ENCODE measurements at places on chromosomes 12 and 14.

DNA sequence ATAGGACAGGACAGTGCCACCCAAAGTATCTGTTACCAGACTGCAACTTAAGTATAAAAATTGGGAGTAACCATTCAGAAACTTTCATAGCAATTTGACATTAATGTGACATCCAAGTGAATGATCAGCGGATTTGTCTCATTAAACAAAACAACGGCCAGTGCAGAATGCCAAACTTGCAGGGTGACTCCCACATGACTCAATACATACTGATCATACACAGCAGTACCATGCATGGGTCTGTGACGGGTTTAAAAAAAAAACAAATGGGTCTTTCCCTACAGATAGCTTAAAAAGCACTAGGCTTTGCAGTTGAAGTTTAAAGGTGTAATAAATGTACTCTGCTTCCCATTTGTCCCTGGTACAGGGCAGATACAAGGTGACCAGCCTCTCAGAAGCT, 116.6 kb downstream of the SLC35F4 start:
- DNase-seq, result no peak

GRCh38 chr12:106712768-106713167, 61.7 kb upstream of the RIC8B start:
- DNase-seq, result no peak

GRCh38 chr12:100908501-100908900, 113.9 kb downstream of the ANO4 start:
- no peak for DNase-seq

DNA sequence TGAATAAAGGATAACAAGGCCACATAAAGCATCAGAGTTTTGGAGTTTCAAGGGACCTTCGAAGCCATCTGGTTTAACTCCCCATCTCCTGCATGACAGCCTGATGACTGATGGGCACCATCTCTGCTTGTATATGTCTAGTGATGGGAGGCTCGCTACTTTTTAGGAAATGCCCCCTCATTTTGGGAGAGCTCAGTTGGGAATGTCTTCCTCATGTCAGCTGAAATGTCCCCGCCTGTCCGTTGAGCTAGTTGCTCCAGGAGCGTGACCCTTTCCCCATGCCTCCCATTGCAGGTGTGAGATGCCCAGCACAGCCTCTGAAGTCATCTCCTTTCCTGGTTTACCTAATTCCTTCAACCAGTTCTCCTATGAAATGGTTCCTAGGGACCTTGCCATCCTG, 69.6 kb upstream of the CAPRIN2 start:
- DNase-seq, result no peak

- no peak for DNase-seq
These were observed 49.2 kb upstream of the CHPT1 start for GRCh38 chr12:101648195-101648594.

- no peak for DNase-seq
These were observed 17.7 kb upstream of the GSC start for GRCh38 chr14:94787655-94788054.

DNA sequence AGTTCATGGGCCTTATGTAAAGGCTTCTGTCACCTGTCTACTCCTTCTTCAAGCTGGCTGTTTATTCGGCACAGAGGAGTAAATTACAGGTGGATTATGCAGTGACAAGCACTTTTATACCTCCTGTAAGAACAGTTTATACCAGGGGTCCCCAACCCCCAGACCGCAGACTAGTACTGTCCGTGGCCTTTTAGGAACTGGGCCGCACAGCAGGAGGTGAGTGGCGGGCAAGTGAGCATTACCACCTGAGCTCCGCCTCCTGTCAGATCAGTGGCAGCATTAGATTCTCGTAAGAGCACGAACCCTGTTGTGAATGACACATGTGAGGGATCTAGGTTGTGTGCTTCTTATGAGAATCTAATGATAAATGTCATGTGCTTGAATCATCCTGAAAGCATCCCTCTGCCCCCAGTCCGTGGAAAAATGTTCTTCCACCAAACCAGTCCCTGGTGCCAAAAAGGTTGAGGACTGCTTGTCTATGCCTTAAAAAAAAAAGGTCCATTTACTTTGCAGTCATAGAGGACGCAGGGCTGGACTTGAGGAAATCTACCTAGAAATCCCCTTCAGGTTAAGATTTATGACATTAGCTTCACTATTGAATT, 78.8 kb downstream of the ETV6 start:
- DNase-seq, result no peak

GRCh38 chr12:52969828-52970569, 21.1 kb downstream of the KRT18 start:
- no peak for DNase-seq

GRCh38 chr12:116039081-116039480, 238.4 kb downstream of the MED13L start:
- no peak for DNase-seq

DNA sequence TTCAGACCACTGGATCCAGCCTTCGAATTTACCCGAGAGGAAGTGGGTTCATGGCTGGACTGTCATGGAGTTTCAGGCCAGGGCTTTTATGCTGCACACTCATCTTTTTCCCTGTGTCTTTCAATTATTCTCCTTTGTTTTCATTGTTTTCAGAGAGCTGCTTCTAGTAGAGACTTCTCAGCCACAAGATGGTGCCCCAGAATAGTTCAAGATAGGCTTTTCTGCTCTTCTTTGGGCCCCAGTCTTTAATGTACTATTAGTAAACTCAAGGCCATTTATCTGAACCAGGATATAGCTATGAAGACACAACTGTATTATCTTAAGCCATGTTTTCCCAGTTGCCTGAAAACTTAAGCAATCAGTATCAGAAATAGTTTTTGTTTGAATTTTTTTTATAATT, 30.4 kb upstream of the PSMA6 start:
- no peak for DNase-seq

- no peak for DNase-seq
These were observed 417.5 kb upstream of the TBX3 start for GRCh38 chr12:115101520-115101919.

GRCh38 chr12:72272731-72273498, 745 bp downstream of the TRHDE start:
- no peak for DNase-seq

DNA sequence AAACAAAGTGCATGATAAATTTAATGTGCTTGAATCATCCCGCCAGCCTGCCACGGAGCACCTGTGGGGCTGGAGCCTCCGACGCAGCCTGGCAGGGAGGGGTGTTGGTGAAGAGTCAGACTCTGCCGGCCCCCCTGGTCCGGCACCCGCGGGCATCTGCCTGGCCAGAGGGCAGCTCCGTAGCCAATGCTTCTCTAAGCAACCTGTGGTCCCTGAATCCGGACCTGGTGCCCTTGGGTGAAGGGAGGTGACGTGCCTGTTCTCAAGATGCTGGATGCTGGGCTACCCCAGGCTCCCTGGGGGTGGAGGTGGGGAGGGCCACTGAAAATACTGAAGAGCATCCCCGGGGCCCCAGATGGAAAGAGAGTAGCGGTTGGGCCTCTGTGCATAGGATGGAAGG, 158.6 kb upstream of the C14orf180 start:
- no peak for DNase-seq

- DNase-seq, result peak; percentile 92
These were observed 218.6 kb upstream of the ATP2B1 start for GRCh38 chr12:89927226-89927698.

- no peak for DNase-seq
These were observed 27.6 kb downstream of the ETV6 start for GRCh38 chr12:11677093-11677492.

GRCh38 chr12:95116773-95117172, 43.4 kb upstream of the NR2C1 start:
- no peak for DNase-seq

DNA sequence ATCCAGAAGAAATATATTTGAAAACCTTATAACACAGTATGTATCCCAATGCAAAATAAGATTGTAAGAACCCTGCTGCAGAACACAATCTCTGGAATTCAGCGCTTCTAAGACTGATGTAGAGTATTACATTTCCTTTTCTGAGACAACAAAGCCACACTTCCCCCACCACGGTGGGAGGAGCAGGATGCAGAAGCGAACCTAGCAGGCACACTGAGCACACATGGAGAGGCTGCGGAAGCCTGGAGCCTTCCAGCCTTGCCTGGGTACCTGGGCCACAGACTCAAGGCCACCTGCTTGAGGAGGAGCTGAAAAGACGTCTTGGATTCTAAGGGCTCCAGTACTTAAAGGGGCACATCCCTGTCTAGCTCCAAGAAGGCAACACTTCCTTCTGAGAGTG, 46.4 kb downstream of the TCHP start:
- DNase-seq, result no peak
